ENCODE measurements at places on chromosomes 11 and 22.

- no peak for DNase-seq
Observed at GRCh38 chr11:131645237-131645636, 274.8 kb downstream of the NTM start.

DNA sequence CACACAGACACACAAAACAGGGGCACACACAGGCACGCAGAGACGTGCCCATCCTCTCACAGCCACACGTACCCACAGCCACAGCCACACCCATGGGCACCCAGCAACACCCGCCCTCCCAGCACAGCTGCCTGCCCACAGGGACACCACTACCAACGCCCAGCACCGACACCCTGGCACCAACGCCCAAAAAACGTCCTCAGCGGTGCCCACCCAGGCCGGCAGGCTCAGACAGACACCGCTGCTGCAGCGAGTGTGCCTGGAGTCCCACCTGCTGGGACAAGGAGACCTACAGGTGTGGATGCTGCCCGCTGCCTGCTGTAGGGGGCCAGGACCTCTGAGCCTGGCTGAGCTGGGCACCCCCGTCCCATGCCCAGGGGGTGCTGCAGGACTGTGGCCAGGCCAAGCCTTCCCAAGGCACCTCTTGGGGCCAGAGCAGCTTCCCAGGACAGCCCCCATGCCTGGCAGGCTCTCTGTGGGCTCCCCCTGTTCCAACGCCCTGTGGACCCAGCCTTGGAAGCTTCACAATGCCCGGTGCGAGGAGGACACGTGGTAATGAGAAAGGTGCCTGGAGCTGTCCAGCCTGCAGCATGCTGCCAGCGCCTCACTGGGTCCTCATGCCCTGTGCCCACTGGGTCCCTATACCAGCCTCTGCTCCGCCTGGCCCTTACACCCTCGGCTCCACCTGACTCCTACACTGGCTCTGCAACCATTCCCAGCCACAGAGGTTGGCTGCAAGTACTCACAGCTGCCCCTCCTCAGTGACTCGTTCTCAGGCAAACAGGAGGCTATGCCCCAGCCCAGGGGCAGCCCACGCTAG lies 45.8 kb upstream of the TH start:
- DNase-seq, result no peak

GRCh38 chr11:79487412-79487811 lies 46.6 kb upstream of the TENM4 start:
- DNase-seq, result no peak

DNA sequence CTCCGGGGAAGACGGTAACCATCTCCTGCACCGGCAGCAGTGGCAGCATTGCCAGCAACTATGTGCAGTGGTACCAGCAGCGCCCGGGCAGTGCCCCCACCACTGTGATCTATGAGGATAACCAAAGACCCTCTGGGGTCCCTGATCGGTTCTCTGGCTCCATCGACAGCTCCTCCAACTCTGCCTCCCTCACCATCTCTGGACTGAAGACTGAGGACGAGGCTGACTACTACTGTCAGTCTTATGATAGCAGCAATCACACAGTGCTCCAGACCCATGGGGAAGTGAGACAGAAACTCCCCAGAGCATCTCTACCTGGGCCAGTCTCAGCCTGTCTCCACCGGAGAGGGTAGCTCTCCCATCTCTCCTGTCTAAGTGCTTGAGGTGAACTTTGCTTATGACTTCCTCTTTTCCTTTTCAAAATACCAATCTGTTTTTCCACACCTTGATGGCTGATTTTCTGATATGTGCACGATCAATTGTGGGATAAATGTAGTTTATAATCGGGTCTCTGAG lies 48.5 kb upstream of the VPREB1 start:
- DNase-seq, result no peak

- DNase-seq, result no peak
Observed at GRCh38 chr22:48591286-48592065, 1236.2 kb downstream of the BRD1 start.

DNA sequence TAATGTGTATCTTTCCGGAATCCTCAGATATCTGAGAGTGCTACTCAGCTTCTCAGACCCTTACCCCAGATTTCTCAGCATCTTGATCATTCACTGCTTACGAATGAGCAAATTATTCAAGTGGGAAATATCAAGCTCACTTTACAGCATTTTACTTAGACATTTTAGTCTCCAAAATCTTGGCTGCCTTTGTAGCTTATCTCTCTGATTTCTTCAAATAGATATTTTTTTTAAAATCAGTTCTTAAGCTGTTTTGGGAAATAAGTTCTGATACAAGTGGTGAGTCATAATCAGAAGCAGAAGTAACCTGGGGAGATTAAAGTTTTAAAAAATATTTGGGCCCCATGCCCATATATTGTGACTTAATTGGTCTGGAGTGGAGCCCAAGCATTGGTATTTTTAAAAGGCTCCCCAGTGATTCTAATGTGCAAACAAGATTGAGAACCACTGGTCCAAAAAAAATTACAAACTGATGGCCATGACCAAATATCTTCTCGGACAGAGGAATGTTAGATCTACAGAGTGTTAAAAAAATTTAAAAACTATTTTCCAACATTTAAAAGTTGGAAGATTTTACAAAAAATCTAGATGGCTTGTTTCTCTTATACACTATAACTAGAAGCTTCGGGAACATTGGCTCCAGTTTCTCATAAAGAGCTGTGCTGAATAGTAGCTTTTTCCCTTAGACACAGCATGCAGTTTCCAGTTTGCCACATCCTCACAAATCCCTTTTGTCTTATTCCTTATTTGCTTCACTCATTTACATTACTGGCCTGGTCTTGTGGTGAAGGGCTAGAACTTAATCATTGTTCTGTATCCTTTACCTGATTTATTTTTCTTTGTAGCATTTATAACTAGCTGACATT lies 87.8 kb upstream of the BMAL1 start:
- no peak for DNase-seq

GRCh38 chr11:22343032-22343324 lies 4.8 kb downstream of the SLC17A6 start:
- DNase-seq, result no peak
